ENCODE measurements at places on chromosomes 12 and 14. TPM values are rescaled to one million over a fixed set of nuclear protein-coding genes. Genes with fewer than 3 reads are reported as not detected.

GRCh38 chr12:58920961-58921861, 907 bp upstream of the LRIG3 start:
- no peaks in the 10 kb centered on the region for H3K27me3 ChIP-seq
- peaks cover 5% of the 10 kb centered on the region for H3K4me1 ChIP-seq
- no peaks in the 10 kb centered on the region for H3K36me3 ChIP-seq
- H3K27ac ChIP-seq: peak overlapping the region; percentile 92

DNA sequence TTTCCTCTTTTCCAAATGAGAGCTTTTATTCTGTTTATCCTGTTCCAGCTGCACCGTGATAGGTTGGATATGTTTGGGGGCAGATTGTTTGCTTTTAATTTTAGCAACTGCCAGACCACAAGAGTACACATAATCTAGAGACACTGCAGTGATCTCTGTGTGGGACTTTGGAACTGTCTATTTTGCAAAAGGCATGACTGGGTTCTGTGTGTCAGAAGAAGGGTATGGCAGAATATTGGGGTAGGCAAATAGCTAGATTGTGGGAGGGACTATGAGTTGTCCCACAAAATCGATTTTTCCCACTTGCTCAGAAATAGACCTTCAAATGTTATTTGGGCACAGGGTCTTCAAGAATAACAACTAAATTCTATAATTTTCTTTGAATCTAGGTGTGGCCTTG, 275.9 kb upstream of the KITLG start:
- H3K4me3 ChIP-seq: no peak overlapping the region
- H3K27me3 ChIP-seq: no peaks in the 10 kb centered on the region
- no peak overlapping the region for H3K27ac ChIP-seq
- no peaks in the 10 kb centered on the region for H3K36me3 ChIP-seq
- no peak for DNase-seq

DNA sequence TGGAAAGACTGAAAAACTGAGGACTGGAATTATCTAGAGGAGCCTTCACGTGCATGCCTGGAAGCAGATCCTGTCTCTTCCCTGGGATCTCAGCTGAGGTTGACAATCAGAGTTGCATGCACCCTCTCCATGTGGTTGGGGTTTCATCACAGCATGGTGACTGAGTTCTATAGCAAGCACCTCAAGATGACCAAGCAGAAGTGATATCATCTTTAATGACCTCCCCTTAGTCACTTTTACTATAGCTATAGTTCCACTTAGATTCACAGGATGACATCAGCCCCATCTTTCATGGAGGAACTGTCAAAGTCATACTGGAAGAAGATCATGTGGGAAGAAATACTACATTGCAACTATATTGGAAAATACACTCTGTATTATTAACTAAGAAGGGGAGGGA, 105.8 kb upstream of the ATXN7L3B start:
- no peaks in the 10 kb centered on the region for H3K36me3 ChIP-seq
- H3K4me1 ChIP-seq: no peaks in the 10 kb centered on the region
- no peak overlapping the region for H3K4me3 ChIP-seq
- no peak for DNase-seq

The EPYC gene
- not detected for total RNA-seq

The RPL10L gene
- not detected for total RNA-seq

The FIGNL2 gene
- total RNA-seq: not detected

Measured in thoracic aorta (tissue), 2 donors.